NCI-H345 (cell line): ENCODE measurements at places on chromosomes 11 and 22.
A peak's percentile ranks its signal among the peaks of the same experiment; 100 is the strongest.

- peak; percentile 39 for DNase-seq
These were observed 104.2 kb downstream of the MICAL3 start for GRCh38 chr22:17920145-17920605.

DNA sequence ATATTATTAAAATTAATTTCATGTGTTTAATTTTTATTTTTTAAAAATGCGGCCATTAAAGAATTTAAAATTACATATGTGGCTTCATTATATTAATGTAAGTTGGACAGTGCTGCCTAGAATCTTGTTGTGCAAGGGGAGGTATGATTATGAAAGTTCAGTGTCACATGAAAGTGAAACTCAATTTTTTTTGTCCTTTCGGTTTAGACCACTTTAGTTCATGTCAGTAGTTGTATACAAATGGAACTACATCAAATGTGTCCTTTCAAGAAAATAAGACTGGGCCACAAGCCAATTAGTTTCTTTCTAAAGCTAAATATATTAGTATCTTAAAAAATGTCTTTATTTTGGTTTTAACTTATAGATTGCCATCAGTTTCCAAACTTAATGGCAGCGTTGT lies 35.7 kb downstream of the TBCEL start:
- no peak for DNase-seq

DNA sequence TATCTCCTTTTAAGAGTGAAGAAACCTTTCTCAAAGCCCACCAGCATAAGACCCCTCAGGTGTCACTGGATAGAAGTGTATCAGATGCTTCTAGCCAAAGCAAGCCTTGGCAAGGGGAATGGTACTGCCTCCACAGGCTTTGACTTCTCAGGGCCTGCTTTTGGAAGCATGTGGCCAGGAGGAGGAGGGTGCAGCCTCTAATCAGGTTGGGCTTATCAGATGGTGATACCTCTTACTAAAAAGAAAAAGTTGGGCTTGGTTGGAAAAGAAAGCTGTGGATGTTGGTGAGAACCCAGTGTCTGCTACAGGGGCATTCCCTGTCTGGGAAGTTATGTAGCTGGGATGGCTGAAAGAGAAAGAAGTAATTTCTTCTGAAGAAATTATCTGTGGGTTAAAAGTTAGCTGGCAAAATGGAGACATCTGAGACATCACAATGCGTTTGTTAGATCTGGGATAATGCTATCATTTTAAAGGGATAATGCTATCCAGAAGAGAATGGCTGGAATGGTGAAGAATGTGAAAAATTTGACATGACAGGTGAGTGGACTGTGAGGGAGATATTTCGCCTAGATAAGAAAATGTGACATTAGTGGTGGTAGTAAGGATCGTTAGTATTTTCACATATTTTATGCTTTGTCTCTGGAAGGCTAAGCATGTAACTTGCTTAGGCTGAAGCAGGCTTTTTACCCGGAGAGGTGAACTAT lies 7.2 kb downstream of the APLP2 start:
- DNase-seq = no peak

DNA sequence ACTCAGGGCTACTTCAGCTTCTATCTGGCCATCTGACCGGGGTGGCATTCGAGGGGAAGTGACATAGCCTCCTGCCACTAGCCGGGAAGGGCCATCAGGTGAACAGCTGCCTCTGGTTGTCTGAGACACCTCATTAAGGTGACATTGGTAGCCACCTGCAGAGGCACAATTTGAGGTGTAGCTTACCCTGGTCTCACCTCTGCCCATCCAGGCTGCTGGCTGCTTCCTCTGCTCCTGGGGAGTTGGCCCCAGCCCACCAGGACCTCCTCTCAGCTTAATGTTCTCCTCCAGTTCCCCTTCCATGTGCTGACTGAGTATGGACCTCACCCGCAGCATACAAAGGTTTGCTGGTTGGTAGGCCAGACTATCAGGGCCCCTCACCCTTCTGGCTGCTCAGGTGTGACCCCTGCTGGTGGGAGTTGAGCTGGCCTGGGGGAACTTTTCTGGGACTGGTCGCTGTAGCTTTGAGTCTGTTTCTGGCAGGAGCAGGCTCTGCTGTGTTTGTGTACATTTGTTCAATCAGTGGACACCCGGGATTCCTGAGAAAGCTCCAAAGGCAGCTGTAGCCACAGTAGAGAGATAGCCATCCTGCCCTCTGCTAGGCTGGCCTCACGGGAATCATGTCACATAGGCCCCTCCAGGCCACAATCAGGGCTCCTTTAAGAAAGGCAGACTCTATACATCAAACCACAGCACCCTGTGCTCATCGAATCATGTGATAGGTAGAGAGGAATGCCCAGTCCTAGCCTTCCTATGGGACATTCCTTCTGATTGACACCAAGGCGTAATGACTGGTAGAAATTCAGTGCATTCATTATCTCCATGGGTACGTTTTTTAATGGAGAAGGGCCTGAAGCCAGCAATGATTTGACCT lies 295.1 kb upstream of the PLET1 start:
- DNase-seq = peak; percentile 43

- no peak for DNase-seq
These were observed 64.2 kb downstream of the APOL5 start for GRCh38 chr22:35781898-35782297.

DNA sequence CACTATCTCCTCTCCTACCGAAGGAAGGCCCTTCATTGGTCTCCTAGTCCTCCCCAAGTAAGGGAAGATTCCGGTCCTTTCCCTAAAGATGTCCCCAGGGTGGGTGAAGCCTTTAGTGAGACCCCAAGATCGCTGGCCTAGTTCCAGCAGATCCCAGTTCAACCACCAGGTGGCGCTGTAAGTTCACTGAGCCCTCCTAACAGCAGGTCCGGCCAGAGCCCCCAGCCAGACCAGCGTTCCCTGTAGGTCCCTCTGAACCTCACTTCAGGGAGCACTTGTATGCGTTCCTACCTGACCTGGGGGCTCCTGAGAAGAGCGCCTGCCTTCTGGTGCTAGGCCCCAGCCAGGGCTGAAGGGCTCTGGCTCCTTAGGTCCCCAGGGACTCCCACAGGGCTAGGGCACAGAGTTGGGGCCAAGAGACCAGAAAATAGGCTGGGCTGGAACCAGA lies 38.1 kb downstream of the LMO1 start:
- peak; percentile 74 for DNase-seq

- DNase-seq = no peak
These were observed 152.6 kb upstream of the LUZP2 start for GRCh38 chr11:24344222-24344621.
